Activated CD4-positive, alpha-beta memory T cell treated with anti-CD3 and anti-CD28 coated beads for 36 hours (primary cell): ENCODE measurements at places on chromosomes 1 and 21.

DNA sequence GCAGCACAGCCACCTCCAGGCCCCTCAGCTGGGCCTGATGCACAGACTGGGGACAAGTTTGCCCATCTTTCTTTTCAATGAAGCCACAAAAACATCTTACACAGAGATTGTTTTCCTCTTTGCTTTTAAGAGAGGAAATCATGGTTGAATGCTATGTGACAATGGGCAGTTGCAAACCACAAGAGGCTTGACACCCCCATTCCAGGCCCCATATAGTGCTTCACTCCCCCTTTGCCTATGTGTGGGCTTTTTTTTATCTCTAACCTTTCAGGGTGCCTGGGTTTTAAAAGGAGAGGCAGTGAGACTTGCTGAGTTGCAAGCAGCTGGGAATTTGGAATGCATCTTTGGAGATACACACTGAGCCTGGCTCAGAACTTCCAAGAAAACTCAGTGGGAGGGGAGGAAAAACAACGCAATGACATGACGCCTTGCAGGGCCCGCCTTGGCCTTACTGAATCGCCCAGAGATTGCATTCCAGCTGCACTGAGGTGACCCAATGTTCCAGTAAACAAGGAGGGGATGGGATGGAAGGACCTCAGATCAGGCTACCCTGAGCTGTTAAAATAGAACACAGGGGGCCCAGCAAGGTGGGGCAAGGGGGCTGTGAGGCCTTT is 145.2 kb upstream of the ZNF648 start:
- no peak for DNase-seq

- DNase-seq = no peak
These were observed 35.6 kb upstream of the UTS2 start for GRCh38 chr1:7888248-7889081.

- DNase-seq = no peak
These were observed 25.4 kb downstream of the DMAP1 start for GRCh38 chr1:44238660-44239059.

DNA sequence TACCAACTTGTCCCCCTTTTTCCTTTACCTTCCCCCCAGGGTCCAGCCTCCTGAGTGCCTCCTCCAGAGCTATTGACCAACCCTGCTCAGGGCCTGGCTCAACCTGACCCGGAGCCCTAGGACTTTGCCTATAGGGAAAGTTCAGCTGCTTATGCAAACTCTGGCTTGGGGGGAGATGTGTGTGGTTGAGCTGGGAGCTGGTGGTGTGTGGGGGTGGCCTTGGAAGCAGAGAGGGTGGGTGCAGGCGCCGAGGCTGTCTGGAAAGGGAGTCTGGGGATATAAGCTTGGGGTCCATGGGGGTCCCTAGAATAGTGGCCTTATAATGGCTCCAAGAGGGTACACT is 14.1 kb downstream of the KCNQ4 start:
- DNase-seq = no peak

GRCh38 chr1:221795380-221795779 is 53.5 kb upstream of the DUSP10 start:
- DNase-seq = peak; percentile 55

DNA sequence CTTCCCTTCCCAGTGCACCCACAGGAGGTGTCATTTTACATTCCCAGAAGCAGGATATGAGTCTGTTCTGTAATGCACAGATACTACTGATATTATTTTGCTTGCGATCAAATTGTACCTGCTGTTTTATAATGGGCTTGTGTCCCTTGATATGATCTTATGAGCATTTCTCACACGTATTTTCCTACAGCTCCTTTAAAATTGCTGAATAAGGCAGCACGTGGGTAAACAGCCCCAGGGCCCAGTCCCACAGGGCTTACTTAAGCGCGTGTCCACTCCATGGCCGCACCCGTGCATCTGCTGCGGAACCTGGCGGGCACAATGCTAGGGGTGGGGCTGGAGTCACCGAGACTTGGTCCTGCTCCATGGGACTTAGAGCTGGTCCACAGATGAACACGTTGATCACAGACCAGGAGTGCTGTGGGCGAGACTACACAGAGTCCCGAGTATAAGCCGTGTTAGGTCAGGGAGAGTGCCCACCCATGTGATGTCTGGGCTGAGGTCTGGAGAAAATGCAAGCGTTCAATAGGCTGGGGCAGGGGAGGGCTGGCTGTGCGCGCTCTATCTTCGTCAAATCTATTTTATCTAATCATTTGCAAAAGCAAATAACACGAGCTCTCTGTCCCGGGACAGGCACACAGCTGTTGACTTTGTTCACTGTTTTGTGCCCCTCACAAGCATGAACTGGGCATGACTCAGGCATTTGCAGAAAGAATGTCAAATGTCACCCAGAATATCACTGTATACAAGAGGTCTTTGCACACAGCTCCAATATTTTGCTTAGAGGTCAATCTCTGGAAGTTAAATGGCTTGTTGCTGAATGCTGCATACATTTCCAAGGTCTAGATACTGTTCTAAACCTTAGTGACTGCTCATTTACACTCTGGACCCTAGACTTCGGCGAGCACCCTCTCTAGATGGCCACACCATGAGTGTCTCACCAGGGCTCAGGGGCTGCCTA is 119.3 kb downstream of the CRYAA start:
- DNase-seq = no peak

DNA sequence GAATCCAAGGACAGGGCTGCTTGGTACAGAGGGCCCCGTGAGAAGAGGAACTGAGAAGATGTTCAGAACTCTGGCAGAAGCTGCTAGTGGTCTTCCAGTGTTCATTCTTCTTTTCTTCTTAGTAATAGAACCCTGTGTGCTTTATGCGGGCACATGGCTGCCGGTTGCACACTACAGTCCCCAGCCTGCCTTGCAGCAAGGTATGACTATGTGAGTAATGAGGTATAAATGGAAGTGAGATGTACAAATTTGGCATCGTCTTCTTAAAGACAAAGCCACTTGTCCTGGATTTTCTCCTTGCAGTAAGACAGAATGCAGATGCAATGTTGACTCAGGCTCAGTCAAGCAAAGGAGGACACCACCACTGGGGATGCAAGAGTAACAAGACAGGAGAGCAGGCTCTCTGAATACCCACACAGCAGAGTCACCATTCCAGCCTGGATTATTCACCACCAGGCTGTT is 15.0 kb upstream of the ATP1B1 start:
- no peak for DNase-seq

DNA sequence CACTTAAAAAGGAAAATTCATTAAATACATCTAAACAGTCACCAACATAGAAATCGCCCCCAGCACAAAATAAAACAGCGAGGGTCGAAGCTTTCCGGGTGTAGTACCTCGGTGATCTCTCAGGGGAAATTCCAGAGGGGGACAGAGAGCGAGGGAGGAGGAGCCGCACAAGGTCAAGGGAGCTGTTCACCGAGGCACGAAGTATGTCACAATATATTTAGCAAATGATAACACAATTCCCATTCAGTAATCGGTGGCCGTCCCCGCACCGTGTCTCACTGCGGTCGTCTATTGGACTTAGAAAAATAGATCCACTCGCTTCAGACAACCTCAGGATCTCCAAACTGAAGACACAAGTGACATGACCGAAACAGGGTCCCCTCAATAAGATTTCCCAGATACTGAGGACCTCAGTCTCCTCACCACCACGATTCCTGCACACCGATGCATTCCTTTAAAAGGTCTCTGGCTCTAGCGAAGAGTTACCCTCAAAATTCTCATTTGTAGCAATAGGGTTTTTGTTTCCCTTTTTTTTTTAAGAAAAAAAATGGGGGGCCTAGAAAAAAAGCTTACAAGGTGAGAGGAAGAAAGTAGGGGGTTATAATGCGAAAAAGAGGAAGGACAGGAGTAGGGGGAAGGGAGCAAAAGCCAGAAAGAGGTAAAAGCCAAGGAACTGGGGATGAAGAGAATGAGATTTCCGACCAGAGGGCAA is 1.1 kb downstream of the LPGAT1 start:
- no peak for DNase-seq

- no peak for DNase-seq
These were observed 31.9 kb downstream of the KCNC4 start for GRCh38 chr1:110242062-110242461.

- DNase-seq = no peak
These were observed 281.9 kb upstream of the C1orf105 start for GRCh38 chr1:172138634-172139033.

GRCh38 chr1:213014642-213015041 is 1.0 kb downstream of the ANGEL2 start:
- DNase-seq = no peak

DNA sequence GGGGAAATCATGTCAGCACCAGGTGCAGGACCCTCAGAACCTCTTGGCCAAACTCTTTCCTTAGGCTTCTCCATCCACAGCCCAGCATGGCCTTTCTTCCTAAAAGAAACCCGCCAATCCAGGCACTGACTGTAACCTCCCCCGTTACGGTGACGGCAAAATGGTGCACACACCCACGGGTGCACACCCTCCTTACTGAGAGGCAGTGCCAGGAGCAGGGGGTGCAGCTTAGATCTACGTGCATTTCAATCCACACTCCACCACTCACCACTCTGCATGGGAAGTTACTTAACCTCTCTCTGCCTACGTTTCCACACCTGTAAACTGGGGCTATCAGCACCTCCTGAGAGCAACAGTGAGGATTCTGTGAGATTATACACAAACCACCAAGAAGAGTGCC is 31.0 kb downstream of the SUSD4 start:
- DNase-seq = no peak

DNA sequence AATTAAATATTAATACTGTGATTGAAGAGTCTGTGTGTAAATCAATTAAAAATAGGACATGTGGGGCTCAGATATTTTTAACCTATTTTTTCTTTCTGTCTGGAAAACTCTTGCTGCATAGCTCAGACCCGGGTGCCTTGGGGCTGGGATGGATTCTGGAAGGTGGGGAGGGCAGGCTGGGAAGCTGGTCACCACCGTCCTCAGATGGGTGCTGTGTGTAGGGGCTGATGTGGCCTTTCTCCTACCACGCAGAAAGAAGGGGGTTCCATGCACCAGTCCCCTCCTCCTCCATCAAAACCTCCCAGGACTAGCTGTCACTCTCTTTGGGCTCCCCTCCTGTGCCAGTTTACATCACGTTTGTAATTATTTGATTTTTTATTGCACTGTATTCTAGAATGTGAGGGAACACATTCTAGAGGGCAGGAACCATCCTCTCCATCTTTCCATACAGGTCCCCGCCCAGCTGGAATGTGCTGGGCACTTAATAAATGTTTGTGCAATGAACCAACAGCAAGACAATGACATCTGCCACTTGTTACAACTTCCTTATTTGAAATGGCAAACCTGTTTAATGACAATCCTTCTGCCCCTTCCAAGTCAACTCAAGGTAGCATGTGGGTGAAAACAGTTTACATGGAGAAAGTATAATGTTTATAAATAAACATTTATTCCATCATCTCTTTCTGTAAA is 104.3 kb downstream of the EDEM3 start:
- DNase-seq = no peak

GRCh38 chr1:206606867-206607266 is 5.4 kb downstream of the EIF2D start:
- DNase-seq = no peak

- DNase-seq = peak; percentile 95
These were observed 12.5 kb downstream of the TRAF3IP3 start for GRCh38 chr1:209768354-209768774.

DNA sequence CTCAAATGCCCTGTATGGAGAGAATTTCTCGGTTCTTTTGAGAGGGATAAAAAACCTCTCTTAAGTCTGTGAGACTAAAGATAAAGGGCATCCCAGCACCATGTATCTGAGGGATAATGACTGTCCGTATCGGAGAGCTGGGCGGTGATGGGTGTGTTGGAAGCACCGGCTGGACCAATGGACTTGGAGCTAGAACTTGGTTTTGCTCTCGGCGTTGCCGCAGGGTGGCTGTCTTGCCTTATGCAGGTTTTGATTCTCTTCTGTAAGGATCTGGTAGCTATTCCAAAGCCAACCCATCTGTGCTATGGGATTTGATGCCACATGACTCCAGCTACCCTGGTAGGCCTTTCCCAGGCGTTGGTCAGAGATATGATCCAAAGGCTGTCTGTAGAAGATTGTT is 348.8 kb downstream of the KIF26B start:
- no peak for DNase-seq

GRCh38 chr1:215290018-215290417 is 207.5 kb downstream of the KCNK2 start:
- DNase-seq = no peak

DNA sequence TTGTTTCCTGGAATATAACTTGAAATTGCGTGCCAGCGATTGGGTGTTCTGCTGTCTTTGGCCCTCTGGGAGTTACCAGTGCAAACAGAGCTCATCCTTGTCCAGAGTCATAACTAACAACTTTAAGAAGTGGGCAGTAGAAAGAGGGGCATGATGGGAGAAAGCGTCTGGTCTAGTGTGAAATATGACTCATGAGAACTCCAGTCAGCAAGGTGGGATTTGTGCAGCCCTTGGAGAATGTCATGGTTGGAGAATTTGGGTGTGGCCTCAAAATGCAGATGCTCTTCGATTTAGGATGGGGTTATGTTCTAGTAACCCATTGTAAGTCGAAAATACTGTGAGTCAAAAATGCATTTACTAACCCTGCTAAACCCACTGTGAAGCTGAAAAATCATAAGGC is 12.9 kb downstream of the ATP1B1 start:
- no peak for DNase-seq

GRCh38 chr1:3012456-3013291 is 8.6 kb upstream of the ACTRT2 start:
- DNase-seq = peak; percentile 50

- DNase-seq = no peak
These were observed 359.2 kb downstream of the PBX1 start for GRCh38 chr1:164918140-164918539.

DNA sequence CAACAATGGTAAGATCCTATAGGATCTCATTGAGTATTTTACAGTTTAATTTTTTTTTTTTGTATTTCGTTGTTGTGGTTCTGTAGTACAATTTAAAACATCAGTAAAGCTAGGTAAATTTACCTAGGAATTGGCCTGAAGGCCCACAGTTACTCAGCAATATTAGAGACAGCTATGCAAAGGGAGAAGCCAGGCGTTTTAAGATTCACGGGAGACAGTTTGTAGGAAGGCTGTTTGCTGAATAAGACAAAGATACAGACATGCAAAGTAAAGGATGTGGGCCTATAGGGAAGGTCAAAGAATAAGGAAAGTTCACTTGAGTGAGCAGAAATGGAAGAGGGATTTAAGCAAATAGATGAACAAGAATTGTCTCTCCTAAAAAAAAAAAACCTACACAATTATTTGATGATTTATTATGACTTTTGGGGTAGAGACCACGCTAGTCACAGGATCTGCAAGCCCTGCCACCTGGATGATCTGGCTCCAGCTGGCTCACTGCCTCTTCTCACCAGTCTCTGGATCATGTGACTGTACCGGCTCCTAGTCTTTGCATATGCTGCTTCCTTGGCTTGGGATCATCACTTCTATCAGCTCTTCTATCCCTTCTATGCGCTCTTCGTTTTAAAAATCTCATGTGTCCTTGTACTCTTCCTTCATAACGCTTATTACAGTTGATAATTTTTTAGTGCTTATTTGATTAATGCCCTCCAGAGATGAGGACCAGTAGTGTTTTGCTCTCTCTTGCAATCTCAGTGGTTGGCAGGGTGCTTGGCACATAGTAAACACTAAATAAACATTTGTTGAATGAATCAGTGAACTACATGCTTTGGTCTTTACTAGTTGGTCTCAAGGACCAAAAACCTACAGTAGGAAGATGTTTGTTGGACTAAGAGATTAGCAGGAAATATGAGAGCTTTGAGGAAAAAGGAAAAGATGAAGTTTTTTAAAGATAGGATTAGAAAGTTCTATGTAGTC is 14.1 kb downstream of the DYRK1A start:
- no peak for DNase-seq

- no peak for DNase-seq
These were observed 166.8 kb upstream of the USP24 start for GRCh38 chr1:55381983-55382382.
